ENCODE measurements at places on chromosomes 1 and 21.
A peak's percentile ranks its signal among the peaks of the same experiment; 100 is the strongest.

- no peak for DNase-seq
These were observed 94.6 kb upstream of the TMPRSS2 start for GRCh38 chr21:41602531-41602930.

DNA sequence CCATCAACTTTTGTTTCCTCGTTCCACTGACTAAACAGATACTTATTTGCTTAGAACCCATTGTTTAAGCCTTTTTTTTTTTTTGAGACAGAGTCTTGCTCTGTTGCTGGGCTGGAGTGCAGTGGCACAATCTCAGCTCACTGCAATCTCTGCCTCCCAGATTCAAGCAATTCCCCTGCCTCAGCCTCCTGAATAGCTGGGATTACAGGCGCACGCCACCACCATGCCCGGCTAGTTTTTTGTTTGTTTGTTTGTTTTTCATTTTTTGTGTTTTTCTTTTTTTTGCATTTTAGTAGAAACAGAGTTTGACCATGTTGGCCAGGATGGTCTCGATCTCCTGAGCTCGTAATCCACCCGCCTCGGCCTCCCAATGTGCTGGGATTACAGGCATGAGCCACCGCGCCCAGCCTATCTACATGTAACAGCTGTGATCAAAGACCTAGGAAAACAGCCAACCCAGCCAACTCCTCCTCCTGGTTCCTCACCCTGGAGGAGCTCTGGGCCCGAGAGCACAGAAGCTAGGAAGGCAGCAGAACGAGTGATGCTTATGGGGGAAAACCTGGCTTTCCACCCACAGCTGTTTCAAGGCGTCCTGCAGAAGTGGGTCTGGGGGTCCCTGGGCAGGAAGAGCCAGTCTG lies 32.9 kb downstream of the KCNN3 start:
- DNase-seq: no peak

- no peak for DNase-seq
These were observed 27.4 kb downstream of the ARHGEF16 start for GRCh38 chr1:3481836-3482375.

DNA sequence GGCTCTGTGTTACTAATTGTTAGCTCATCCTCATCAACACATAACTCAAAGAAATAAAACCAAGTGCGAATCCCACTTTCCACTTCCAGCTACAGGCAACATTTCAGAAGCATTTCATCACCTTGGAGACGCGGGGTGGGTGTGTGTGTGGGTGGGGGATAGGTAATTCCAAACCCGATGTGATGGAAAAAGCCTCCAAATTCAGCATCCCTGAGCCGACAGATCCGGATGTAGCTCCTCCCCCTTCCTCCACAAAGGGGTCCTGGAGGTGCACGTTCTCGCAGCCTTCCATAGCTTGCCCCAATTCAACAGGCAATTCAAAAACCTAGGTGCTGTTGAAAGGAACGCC lies 486 bp downstream of the HSPA13 start:
- peak; percentile 48 for DNase-seq

GRCh38 chr1:17875171-17875881 lies 120.2 kb downstream of the ACTL8 start:
- DNase-seq: no peak

GRCh38 chr1:81499487-81499886 lies 301.2 kb upstream of the ADGRL2 start:
- DNase-seq: no peak

DNA sequence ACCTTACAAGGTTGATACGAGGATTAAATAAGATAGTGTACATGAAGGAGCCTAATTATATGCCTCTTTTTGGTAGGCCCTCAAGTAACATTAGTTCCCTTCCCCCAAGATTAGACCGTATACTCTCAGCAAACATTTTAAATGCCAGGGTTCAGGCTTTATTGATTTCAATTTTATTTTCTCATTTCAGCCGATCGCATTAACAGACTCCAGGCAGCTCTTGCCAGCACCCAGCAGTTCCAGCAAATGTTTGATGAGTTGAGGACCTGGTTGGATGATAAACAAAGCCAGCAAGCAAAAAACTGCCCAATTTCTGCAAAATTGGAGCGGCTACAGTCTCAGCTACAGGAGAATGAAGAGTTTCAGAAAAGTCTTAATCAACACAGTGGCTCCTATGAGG lies 104.4 kb upstream of the BMP8A start:
- no peak for DNase-seq

GRCh38 chr1:147756341-147756740 lies 4.1 kb downstream of the GJA5 start:
- no peak for DNase-seq

DNA sequence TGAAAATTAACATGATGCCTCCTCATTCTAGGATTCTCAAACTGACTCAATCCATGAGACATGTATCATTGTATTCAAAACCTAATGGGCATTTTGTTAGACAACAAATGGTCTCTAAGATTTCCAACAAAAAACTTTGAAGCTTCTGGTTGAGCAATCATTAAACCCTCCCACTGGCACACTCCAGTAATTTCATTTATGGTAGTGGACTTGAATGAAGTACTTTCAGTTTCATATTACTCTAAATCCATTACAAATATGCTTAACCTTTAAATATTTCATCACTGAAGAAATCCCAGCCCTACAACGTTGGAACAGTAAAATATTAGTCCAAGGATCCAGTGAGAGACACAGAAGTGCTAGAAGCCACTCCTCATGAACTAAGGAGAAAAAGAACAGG lies 43.5 kb downstream of the GBP6 start:
- peak; percentile 34 for DNase-seq

GRCh38 chr1:234781241-234782065 lies 171.5 kb upstream of the IRF2BP2 start:
- DNase-seq: no peak

DNA sequence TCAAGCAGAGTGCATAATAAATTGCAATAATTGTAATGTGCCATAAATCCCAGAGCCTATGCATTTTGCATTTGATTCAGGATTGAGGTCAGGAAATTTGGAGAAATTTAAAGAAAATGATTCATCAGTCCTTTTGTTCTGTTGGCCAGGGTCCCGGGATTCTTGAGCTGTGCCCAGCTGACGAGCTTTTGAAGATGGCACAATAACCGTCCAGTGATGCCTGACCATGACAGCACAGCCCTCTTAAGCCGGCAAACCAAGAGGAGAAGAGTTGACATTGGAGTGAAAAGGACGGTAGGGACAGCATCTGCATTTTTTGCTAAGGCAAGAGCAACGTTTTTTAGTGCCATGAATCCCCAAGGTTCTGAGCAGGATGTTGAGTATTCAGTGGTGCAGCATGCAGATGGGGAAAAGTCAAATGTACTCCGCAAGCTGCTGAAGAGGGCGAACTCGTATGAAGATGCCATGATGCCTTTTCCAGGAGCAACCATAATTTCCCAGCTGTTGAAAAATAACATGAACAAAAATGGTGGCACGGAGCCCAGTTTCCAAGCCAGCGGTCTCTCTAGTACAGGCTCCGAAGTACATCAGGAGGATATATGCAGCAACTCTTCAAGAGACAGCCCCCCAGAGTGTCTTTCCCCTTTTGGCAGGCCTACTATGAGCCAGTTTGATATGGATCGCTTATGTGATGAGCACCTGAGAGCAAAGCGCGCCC lies 8.7 kb downstream of the PROX1 start:
- DNase-seq: no peak

DNA sequence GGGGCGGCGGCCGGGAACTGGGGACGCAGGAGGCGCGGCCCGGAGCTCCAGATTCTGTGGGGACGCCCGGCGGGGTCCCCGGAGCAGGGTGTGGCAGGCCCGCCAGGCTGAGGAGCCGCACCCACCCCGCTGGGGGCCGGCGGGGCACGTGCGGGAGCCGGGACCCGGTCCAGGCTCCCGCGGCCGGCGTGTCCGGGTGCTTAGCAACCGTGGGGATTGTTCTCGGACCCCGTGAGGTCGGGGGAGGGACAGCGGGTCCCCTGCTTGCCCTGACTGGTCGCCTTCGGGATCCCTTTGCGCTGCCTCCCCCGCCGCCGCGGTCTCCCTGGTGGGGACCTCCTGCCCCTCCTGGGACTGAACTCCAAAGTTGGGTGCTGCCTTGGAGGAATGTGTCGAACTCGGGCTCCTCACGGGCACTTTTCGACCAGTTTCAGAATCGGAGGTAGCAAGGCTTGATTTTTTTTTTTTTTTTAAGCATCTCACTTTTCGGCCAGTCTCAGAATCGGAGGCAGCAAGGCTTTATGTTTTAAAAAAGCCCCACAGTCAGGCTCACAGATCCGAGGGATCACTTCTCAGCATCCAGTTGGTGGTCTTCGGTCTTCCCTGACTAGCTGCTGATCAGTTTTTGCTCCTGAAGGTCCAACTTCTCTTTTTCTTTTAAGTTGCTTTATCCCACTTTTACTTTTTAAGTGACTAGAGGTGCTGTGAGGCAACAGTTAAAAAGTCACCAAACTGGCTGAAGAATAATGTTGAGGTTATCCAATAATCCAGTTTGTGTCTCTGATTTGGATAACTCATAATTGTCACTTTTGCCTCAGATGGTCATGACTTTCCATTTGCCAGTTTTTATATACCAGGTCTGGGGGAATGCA lies 648 bp downstream of the FAM76A start:
- DNase-seq: no peak

- no peak for DNase-seq
These were observed 88.3 kb downstream of the PIK3R3 start for GRCh38 chr1:46044116-46044515.

DNA sequence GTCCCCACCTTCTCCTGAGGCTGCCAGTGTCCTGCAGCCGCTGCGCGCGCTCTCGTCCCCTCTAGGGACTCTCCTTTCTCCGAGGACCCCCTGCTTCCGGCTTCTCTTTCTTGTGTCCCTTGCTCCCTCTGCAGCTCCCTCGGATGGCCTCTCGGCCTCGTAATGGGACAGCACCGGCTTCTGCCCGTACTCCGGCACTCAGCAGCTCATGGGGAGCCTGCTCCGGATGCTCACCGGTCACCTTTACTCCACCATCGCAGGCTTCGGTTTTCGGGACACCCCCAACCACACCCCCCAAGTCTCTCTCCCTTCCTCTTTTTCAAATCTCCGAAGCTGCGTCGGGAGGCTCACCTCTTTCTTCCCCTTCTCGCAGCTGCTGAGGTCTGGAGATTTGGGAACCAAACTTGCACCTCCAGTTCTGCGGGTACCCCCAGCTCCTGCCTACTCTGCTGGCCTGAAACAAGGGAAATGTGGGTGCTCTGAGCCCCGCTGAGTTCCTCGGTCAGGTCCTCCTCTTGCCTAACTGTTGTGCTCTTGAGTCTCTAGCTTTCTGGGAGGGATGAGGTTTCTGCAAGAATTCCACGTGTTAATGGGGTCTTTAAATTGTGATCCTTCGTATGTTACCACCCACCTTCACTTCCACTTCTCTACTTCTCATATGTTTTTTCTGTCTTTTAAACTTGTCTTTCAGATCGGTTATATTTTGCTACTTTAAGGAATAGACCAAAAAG lies 930 bp downstream of the CDC14A start:
- DNase-seq: no peak

GRCh38 chr21:31928656-31929055 lies 55.8 kb downstream of the HUNK start:
- DNase-seq: no peak
